ENCODE measurements at places on chromosomes 13 and 19.
A peak's percentile ranks its signal among the peaks of the same experiment; 100 is the strongest.

GRCh38 chr13:73938372-73939070 lies 195.7 kb downstream of the KLF12 start:
- DNase-seq = no peak

GRCh38 chr19:55471266-55471665 lies 5.2 kb upstream of the ZNF628 start:
- DNase-seq = no peak

DNA sequence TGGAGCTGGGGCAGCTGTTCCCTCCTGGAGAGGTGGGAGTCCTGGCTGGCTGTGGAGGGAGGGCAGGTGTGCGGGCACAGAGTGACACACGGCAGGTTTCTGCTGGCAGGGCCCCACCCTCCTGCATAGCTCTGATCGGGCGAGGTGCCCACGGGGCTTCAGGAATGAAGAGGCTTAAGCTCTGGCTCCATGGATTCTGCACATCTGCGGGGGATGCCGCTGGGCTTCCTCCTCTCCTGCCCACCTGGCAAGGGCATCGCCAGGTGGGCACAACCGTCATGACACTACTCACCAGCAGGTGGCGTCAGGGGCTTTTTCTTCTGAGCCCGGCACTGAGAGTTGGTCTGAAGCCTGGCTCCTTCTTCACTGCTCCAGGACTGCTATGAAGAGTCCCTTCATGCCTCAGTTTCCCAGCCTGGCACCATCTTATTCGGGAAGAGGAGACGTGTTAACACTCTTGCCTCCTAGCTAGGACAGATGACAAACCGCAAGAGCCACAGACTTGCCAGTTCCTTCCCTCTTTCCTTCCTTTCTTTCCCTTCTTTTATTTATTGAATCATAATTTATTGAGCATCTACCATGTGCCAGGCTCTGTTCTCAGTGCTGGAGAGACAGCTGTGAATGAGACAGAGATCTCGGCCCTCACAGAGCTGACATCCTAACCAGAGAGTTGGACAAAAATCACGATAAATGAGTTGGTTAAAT lies 15.2 kb upstream of the PAK4 start:
- DNase-seq = peak; percentile 71

GRCh38 chr19:13795595-13796300 lies 505 bp downstream of the ZSWIM4 start:
- no peak for DNase-seq

DNA sequence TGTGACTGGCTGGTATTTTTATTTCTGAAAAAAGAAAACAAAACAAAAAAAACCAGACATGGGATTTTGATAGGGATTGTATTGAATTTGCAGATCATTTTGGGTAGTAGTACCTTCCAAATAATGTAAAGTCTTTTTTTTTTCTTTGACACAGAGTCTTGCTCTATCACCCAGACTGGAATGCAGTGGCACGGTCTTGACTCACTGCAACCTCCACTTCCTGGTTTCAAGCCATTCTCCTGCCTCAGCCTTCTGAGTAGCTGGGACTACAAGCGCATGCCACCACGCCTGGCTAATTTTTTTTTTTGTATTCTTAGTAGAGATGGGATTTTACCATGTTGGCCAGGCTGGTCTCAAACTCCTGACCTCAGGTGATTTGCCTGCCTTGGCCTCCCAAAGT lies 4.2 kb downstream of the ZNF101 start:
- DNase-seq = no peak

DNA sequence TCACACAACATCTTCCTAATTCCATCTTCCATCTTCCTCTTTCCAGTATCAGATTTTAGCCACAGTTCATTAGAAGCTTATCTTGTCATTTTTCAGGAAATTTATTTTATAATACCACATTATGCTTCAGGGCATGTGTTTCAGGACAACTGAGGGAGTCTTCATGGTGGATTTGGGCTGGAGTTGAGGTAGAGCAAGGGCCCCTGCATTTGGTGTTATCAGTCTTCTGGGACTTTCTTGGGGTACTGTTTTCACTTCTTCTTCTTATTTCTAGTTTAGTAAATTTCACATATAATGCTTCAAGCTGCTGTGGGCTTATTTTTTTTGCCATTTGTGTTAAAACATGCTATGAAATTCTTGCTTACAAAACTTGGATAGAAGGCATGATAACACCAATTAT lies 188.7 kb downstream of the LHFPL6 start:
- DNase-seq = no peak

DNA sequence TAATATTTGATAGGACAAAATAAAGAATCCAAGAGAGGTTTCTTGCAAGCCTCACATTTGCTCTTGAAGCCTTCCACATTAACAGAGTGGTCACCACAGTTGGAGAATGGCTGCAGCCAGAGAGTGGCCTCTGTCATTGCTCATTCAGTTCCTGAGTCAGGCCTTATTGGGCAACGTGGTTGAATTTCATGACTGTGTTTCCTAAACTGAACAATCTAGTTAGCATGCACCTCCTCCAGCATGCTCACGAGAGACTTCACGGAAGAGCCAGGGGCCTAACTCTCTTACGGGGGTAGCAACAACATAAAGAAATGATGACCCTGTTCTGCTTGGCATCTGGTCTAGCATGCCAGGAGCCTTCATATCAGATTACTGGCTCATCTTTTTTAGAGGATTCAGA lies 9.6 kb upstream of the UBL3 start:
- no peak for DNase-seq

- no peak for DNase-seq
Observed at GRCh38 chr13:25977216-25977615, 74.6 kb downstream of the SHISA2 start.

- DNase-seq = peak; percentile 66
Observed at GRCh38 chr19:13974073-13974472, 21.8 kb downstream of the DCAF15 start.

- DNase-seq = no peak
Observed at GRCh38 chr19:48819366-48819816, 8.6 kb upstream of the BCAT2 start.

DNA sequence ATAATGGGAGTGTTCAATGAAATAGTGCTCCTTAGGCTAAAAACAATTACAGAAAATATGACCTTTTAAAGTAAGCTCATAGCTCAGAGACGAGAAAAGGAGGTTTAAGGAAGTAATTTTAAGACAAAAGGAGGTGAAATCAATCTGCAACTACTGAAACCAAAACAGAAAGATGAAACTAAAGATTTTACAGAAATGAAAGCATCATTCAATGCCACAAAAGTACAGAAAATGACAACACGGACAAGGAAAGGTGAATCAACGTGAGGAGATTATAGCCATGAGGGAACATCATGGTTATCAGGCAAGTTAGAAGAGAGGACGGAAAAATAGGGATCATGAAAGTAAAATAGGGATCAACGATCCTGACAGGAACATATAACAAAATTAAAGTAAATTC lies 745.2 kb downstream of the PCDH17 start:
- no peak for DNase-seq

DNA sequence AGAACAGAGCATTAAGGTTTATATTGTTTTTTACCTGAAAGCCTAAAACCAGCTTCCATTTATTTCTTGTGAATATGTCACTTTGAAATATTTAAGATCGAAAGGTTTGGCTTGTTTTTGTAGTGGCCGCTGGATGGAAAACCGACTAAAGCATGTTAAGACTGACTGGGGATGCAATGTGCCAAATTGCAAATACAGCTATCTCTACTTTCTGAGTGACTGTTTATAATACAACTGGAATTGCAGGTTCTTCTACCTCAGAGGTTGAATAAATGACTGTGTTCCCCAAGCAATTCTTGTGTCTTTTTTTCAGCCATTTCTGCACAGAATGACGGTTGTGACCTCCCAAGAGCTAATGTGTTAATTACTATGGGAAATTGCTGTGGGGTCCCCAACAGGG lies 50.0 kb upstream of the TMTC4 start:
- no peak for DNase-seq

DNA sequence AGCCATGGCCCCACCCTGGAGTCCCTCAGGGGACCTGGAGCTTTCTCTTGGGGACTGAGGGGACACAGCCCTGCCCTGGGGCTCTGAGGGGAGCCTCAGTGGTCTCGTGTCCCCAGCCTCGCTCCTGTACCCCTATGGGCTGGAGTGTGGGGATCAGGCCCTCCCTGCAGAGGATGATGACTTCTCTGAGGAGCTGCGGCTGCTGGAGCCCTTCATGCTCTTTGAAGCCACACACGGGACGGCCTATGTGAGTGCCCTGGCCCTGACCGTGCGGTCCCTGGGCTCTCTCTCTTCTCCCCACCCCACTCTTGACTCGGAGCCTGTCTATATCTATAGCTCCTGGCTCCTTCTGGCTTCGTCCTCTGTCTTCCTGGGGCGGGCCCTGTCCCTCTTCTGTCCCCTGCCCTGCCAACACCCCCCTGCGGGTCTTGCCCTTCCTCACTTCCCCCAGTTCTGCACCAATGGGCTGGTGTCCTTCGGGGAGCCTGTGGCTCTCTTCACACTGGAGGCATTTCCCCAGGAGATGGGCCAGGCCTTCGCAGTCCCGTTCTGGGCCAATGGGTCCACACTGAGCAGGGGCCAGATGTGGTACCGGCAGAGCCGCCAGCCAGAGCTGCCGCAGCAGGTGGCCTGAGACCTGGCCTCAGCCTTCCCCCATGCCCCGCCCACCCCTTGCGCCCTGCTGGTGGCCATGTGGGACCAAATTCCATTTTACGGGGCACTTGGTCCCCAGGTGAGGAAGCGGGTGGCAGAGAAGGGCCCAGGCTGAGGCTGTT lies 33.1 kb downstream of the HPN start:
- no peak for DNase-seq

DNA sequence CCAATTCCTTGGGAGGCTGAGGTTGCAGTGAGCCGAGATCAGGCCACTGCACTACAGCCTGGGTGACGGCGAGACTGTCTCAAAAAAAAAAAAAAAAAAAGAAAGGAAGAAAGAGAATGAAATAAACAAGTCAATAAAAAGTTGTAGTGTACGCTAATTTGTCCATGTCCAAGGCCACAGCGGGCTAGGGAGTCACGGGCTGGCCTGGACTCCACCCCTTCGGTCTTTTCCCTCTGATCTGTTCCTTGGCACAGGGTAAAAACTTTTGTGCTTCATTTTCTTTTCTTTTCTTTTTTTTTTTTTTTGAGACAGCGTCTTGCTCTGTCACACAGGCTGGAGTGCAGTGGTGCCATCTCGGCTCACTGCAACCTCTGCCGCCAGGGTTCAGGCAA lies 19.4 kb upstream of the MKNK2 start:
- DNase-seq = no peak

- DNase-seq = no peak
Observed at GRCh38 chr13:24269821-24270220, 39.6 kb upstream of the C1QTNF9 start.

DNA sequence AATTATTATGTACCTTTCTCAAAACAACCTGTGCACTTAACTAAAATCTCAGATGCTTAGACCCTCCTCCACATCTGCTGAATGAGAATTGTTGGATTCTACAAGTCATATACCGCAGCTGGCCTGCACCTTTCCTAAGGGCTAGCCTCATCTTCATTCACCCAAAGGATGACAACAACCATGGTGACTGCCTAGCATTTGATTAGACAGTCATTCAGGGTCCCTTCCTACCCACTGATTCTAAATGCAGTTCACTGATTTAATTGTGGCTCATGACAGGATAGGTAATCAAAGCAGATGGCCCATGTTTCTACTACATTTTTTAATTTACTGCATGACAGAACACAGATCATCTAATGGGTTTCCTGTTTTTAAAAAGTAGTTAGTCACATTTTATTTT lies 551.9 kb upstream of the SLC10A2 start:
- no peak for DNase-seq

DNA sequence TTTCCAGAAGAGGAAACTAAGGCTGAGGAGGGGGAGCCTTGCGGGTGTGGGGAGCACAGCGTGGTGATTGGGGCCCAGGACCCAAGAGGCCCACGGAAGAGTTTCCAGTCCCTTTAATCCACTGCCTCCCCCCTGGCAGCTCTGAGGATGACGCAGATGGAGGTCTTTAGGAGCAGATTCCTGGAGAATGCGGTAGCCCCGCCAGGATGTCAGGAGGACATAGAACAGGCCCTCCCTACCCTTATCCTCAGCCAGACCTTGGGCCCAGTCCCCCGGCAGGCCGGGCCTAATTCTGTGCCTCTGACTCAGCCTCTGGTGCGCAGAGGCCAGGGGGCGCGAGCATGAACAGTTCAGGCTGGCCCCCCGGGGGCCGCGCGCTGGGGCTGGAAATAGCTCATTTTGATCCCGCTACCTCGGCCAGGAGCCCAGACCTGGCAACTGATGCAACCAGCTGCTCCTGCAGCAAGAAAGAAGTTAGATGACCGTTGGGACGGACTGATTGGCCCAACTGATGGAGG lies 461 bp upstream of the HSPB6 start:
- DNase-seq = no peak

DNA sequence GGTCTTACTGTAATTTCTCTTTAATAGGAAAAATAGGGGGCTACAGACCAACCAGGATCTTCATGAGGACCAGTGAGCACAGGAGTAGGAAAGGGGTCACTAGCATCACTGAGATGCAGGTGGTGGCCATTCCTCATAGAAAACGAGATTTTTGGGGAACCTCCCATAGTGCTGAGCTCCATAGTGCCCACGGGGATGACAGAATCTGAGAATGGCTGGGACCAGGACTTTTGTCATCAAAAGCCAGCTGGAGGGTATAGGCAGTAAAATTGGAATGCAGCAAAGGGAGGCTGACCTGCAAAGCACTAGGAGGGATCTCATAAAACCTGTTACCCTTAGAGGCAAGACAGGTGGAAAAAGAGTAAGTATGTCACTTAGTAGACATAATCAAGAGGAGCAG lies 28.4 kb upstream of the CEACAM21 start:
- DNase-seq = no peak

- DNase-seq = peak; percentile 51
Observed at GRCh38 chr19:52351512-52351911, 15.5 kb downstream of the ZNF610 start.

DNA sequence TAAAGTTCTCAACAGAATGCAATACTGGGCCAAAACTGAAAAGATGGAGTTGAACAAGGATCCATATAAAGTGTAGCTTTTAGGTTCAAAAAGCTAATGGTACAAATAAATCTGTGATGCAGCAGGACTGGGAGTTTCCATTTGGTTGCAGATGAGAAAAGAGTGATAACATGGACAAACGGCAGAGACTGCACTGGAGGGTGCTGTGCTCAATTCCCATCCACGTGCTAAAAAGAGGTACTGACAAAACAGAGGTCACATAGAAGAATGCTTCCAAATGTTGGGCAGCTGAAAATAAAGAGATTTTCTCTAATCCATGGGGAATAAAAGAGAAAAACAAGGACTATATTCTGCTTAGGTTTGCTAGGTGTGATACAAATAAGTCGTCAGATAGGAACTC lies 461.6 kb downstream of the LIG4 start:
- no peak for DNase-seq

DNA sequence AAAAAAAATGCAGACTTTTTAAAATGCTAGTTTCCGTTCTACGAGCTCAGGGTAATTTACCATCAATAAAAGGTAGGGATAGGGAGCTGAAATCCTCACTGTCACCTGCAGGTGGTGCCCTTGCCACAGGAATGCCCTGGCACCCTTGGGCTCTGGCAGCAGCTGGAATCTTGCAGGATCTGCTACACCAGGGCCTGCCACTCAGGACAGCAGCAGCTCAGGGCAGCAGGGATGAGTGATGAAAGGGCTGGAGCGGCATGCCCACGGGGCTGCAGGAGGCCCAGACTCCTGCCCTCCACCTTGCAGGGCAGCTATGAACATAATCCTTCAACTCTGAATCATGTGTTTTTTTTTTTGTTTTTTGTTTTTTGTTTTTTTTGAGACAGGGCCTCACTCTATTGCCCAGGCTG lies 54.0 kb downstream of the GNG7 start:
- peak; percentile 84 for DNase-seq

GRCh38 chr13:37448153-37448552 lies 150.4 kb downstream of the POSTN start:
- DNase-seq = no peak

GRCh38 chr13:112638157-112638750 lies 50.3 kb upstream of the TUBGCP3 start:
- no peak for DNase-seq

GRCh38 chr19:45768655-45768983 lies 433 bp downstream of the SIX5 start:
- peak; percentile 60 for DNase-seq
